ENCODE measurements at places on chromosomes 2 and 18. TPM values are rescaled to one million over a fixed set of nuclear protein-coding genes. Genes with fewer than 3 reads are reported as not detected.

- DNase-seq, result no peak
These were observed 145.3 kb downstream of the NCKAP5 start for GRCh38 chr2:133422931-133423351.

SPP2 gene
- not detected for polyA plus RNA-seq

RNPEPL1 gene
- 206 TPM for polyA plus RNA-seq

CENPA gene
- 0.25 TPM for polyA plus RNA-seq

- DNase-seq, result no peak
These were observed 40.8 kb downstream of the BCL11A start for GRCh38 chr2:60512641-60513040.

ANKRD30B gene
- not detected for polyA plus RNA-seq
